Activated naive CD4-positive, alpha-beta T cell treated with Interleukin-2 at 50 U/mL for 16 hours (primary cell): ENCODE measurements at places on chromosomes 2 and 18.

GRCh38 chr2:160909781-160910242 lies 250.4 kb upstream of the TANK start:
- no peak for DNase-seq

- no peak for DNase-seq
Observed at GRCh38 chr18:13868501-13869271, 44.7 kb downstream of the MC5R start.

DNA sequence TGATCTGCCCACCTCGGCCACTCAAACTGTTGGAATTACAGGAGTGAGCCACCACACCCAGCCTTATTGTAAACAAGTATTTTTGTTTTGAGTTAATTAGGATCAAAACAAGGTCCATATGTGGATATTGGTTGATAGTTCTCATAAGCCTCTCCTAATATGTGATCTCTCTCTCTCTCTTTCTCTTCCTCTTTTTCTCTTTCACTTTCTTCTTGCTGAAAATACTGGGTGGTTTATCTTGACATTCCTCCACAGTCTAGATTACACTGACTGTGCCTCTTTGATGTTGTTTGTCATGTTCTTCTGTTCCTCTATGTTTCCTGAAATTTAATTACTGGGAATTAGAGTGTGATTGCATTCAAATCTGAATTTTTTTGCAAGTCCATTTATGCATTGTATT lies 547.5 kb upstream of the NRXN1 start:
- DNase-seq, result no peak

GRCh38 chr18:49547701-49548100 lies 14.2 kb upstream of the LIPG start:
- no peak for DNase-seq

- DNase-seq, result no peak
Observed at GRCh38 chr2:86213699-86214502, 14.6 kb downstream of the MRPL35 start.

DNA sequence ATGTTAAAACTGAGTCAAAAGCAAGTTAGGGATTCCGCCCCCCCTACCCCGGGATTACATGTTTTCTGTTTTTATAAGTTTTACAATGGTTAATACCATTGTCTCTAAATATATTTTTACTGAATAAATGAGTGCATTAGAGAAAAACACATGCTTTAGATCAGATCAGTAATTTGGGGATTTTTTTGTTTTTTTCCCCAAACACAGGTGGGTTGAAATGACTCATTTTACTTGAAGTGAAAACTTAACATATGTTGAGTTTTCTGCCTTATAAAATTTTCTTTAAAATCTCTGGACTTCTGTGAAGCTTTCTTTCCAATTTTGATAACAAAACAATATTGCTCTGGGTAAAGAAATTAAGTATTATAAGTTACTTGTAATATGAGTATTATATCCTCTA lies 114.4 kb downstream of the AGPS start:
- no peak for DNase-seq

DNA sequence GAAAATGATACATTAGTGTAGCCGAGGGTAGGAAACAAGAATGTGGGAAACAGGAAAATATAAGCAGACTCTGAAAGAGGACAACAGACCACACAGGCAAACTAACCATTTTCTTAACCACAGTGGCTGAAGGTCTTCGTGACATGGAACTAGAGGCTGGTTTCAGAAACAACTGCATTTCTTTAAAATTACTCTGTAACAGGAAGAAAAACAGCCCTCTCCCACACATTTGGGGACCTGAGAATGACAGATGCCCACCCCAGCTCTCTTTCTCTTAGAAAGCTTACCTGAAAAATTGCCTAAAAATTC lies 13.8 kb upstream of the SLC25A52 start:
- DNase-seq, result no peak

GRCh38 chr2:31049916-31050588 lies 88.2 kb downstream of the GALNT14 start:
- DNase-seq, result no peak

DNA sequence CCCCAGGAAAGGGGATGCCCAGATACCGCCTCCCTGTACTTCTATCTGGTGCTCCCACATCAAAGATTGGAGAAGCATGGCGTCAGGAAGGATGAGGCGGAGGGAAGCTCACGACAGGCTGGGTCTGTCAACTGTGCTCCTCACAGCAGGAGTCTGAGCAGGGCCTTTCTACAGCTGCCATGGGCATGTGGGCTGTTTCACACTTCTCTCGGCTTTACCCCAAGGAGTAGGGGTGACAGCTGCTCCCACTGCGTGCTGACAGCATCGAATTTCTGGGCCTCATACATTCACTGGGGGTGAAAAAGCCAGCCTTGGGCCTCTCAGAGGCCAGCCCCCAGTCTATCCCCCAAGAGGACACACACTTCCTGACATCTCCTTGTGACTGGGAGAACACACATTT lies 21.1 kb downstream of the NEURL3 start:
- DNase-seq, result no peak

DNA sequence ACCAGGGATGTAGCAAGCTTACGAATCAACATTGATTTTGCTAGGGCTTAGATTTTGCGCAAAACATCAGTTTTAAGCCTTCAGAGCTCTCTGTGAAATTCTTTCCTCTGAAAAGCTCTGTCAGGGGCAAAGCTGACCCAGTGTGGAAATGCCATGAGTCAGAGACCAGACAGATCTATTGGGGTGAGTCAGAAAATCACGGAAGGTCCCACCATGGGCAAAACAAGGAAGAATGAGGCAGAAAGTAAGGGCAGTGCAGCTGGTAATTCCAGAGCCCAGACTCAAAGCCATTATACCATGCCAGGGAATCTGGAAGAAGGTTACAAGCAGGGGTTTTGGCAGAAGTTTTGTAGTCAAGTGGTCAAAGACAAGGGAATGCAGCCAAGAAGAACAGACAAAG lies 256.6 kb upstream of the CTAGE1 start:
- DNase-seq, result no peak

DNA sequence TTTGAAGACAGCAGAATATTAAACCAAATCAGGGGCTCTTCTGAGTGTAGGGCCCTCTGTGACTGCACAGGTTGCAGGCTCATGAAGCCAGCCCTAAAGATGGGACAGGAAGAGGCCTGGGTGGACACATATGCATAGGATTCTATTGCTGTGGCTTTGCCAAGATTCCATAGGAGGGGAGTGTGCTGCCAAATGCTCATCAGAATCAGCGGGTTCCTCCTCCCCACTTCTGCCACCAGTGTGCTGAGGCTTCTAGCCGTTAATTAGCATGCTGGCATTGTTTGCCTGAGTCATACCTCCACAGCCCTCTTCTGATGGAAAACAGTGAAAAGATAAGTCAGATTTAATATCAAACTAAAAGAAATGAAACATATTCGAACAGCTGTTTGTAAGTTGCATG lies 103.9 kb upstream of the TMEFF2 start:
- no peak for DNase-seq

DNA sequence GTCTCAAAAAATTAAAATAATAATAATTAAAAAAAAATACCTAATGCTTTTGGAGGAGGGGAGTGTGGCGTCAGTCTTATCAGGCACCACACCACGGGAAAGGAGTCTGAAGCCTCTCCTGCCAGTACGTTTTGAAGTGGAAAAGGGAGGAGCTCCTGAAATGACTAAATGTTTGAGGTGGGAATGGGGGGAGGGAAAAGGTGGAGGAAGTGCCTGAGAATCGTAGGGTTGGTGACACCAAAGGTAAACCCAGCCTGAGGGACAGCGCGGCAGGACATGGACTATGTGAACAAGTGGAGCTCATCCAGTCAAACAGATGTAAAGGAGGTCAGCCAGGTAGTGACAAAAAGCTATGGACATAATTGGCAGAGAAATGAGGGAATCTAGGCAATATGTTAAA lies 42.2 kb upstream of the EPHA4 start:
- no peak for DNase-seq

GRCh38 chr2:28346587-28346986 lies 46.1 kb upstream of the FOSL2 start:
- DNase-seq, result no peak

- DNase-seq, result peak; percentile 64
Observed at GRCh38 chr2:173149491-173149890, 73.8 kb downstream of the MAP3K20 start.

- no peak for DNase-seq
Observed at GRCh38 chr2:45821558-45822271, 170.2 kb downstream of the PRKCE start.

DNA sequence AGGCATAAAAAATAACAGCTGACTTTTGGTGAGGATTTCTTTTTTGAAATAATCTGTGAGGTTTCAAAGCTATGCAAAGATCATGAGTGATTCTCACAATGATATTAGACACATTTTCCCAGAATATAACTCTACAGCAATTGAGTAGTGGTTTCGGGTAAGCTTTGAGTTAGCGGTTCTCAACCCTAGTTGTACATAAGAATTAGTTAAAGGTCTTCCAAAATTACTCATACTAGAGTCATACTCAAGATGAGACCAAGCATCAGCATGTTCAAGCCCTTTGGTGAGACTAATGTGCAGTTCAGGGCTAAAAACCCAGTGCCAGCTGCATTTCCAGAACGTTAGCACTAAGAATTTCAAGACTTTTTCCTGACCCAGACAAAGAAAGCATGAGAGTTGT lies 31.1 kb downstream of the DSG4 start:
- no peak for DNase-seq

DNA sequence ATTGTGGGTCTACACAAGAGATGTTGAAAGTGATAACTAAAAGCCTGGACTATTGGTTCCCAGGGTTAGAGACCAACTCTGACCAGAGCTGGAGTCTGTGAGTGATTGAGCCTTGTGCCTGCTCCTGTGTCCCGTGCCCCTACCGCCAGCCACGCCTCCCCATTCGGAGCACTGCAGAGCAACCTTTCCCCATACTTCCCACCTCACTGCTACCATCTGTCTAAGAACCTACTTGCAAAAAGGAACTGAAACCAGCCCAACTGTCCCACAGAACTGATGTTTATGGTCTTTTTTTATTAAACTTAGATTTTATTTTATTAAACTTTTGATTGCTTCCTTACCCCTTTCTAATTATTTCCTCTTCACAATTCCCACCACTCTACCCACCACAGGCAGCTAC lies 300.3 kb upstream of the MGAT5 start:
- no peak for DNase-seq
